ENCODE measurements at places on chromosomes 5 and 9.

DNA sequence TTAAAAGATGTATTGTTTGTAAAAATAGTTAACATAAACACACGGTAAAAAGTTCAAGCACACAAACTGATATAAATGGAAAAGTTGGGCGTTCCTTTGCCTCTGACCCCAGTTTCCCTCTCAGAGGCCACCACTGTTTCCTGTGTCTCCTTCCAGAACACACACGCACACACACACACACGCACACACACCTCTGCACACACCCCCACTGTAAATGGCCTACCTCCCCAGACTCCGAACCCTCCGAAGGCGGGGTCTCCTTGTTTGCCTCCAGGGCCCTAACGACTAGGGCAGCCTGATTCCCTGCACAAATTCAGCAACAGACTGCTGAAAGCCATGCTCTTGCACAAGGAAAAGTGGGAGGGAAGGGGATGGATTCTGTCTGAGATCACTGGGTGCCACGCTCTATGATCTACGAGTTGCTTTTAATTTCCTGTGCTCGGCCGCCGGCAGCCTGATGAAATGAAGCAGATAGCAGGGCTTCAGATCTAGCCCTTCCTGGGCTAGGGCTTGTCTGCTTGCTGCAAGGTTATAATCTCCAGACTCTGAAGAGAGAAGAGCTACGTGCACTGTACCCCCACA is 184.0 kb upstream of the IL12B start:
- no peak for DNase-seq

GRCh38 chr5:148179234-148179824 is 11.0 kb downstream of the SPINK14 start:
- DNase-seq, result no peak

GRCh38 chr5:164002214-164002613 is 496.8 kb downstream of the MAT2B start:
- no peak for DNase-seq

- no peak for DNase-seq
These were observed 205.7 kb downstream of the NTRK2 start for GRCh38 chr9:84875193-84875592.

DNA sequence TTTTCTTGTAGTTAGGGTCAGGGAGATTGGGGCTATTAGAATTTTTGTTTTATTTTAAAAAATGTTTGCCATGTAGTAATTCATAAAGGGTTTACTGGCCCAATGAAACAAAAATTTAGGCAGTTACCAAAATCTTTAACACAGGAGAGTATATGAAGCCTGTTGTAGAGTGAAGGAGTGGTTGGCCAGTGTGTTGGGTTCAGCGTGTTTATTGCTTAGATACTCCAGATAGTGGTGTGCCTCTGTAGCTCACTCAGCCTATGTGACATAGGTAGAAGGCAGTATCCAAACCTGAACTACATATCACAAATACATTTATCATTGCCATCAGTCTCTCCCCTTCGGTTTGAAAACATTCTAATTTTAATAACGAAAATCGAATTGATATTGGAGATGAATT is 1.2 kb downstream of the TEK start:
- no peak for DNase-seq

DNA sequence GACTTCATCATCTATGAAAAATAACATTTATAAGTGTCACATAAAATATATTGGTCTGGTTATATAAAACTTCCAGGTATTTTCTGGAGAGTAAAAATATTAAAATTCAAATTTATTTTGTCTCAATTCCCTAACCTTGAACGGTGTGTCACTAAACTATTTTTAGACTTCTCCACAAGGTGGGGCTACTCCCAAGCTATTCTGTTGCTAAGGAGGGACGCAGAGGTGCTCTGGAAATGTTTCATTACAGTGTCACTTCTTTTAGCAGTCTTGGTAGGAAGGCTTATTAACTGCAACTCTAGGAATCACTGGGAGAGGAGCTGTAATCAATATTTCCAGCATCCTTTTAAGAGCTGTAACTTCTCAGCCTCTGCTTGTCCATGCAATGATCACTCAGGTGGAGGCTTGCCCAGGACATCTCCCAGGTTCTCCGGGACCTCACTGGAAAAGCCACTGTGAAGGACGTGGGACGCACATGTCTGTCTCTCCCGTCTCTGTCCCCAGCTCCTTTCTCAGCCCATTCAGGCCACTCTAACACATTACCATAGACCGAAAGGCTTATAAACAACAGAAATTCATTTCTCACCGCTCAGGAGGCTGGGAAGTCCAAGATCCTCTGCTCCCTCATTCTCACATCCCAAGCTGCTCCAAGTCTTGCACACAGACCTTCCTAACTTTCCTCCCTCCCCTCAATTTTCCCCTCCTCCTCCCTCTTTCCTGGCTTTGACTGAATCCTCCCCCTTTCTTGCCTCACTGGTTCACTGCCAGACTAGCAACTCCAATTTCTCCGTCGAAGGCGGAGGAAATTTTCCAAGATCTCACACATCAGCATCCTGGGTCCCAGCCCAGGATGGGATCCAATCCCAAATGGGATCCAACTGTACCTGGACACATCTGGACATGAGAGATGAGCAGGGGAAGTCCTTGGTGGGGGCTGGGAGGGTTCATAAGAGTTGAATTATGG is 32.7 kb upstream of the DNAH5 start:
- no peak for DNase-seq

- DNase-seq, result no peak
These were observed 1051.0 kb downstream of the CDH12 start for GRCh38 chr5:21802100-21802499.

GRCh38 chr9:108903420-108904103 is 30.4 kb downstream of the ELP1 start:
- no peak for DNase-seq

DNA sequence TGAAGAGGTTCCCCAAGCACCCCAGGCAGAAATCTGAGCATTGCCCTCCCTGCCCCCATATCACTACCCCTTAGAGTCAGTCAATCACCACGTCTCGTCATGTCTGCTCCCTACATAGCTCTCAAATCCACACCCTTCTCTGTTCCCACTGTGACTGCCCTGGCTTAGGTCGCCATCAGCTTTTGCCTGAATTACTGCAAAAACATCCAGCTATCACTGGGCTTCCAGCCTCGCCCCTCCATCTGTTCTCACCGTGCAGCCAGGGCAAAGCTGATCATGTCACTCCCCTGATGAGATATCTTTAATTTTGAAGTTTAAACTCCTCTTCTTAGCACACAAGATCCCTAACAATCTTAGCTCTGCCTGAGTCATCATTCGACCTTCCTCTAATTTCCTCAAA is 89.6 kb upstream of the TBC1D2 start:
- DNase-seq, result no peak

- DNase-seq, result no peak
These were observed 81.5 kb upstream of the GRHPR start for GRCh38 chr9:37340961-37341360.
